Aorta (tissue), 5 donors: ENCODE measurements at places on chromosomes 4 and X.

- no peaks in the 10 kb centered on the region for H3K27me3 ChIP-seq
- no peak overlapping the region for H3K4me3 ChIP-seq
- no peak for DNase-seq
- H3K27ac ChIP-seq = no peak overlapping the region
- no peaks in the 10 kb centered on the region for H3K4me1 ChIP-seq
Measured at GRCh38 chrX:130539721-130540321, 138.0 kb downstream of the RBMX2 start.

DNA sequence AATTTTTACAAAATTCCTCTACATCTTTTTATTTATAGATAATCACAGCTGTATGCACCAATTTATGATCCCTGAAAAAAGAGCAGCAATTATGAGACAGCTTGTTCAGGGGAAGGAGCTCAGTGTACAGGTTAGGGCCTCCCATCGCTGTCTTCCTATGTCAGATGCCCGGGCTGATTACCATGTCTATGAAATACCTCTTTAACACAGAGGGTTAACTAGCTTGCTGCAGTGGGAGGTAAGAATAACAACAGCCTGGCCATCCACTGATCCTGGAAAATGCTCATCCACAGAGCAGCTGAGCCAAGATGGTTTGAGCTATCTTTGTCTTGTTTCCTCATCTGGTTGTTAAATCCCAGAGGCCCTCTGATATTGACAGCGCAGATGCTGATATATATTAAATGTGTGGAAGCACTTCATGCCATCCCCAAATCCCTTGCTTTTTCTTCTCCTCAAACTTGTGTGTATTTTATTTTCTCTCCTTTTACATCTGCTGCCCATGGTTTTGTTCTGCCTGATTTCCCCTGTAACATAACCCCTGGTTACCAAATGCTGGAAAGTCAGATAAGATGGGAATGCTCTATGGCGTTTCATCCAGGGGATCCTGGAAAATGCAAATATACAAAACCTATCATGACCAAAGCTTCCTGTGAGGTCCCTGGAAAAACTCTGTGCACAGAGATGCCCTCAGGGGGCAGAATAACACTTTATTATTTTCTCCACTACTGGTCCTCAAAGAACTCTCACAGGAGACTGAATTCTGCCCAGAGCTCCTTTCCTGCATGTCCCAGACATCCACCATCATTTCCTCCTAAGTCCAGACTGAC lies 85.8 kb upstream of the PUDP start:
- H3K27ac ChIP-seq = no peak overlapping the region
- no peak overlapping the region for H3K4me3 ChIP-seq

- H3K4me1 ChIP-seq = no peaks in the 10 kb centered on the region
- no peak for DNase-seq
- no peaks in the 10 kb centered on the region for H3K36me3 ChIP-seq
- H3K27me3 ChIP-seq = no peaks in the 10 kb centered on the region
- H3K4me3 ChIP-seq = no peak overlapping the region
Measured at GRCh38 chr4:44629280-44629866, 22.1 kb downstream of the YIPF7 start.

- no peaks in the 10 kb centered on the region for H3K4me1 ChIP-seq
- peak; percentile 80 for DNase-seq
- H3K36me3 ChIP-seq = no peaks in the 10 kb centered on the region
- H3K27ac ChIP-seq = no peak overlapping the region
Measured at GRCh38 chrX:129984111-129984958, 1.9 kb downstream of the BCORL1 start.

DNA sequence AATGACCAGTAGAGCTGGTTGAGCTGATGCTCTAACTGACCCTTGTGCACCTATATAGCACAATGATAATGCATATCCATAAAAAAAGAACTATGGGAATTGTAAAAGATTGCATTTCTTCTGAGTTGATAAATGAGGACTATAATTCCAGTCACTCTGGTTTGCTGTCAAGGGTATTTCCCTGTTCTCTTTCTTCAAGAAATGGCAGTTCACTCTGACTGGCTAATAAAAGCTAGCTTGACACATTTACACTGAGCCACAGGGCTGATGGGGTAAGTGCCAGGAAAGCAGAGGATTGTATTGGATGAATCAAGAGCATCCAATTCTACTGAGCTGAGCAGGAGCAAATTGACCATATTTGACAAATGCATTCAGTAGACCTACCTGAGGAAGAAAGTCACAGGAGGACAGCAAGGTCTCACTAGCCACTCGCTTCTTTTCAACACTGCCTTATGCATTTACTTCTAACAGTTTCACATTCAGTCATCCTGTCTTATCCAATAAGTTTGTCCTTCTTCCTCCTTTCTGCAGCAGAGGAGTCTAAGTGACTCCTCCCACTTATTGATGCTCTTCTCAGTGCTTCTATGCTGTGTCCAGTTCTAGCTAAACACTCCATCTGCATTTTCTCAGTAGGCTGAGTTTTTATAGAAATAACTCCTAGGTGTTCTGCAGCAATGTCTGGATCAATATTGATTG lies 43.0 kb downstream of the RBMX2 start:
- no peaks in the 10 kb centered on the region for H3K36me3 ChIP-seq
- H3K27ac ChIP-seq = no peak overlapping the region
- DNase-seq = no peak
- no peaks in the 10 kb centered on the region for H3K4me1 ChIP-seq
- no peaks in the 10 kb centered on the region for H3K27me3 ChIP-seq

DNA sequence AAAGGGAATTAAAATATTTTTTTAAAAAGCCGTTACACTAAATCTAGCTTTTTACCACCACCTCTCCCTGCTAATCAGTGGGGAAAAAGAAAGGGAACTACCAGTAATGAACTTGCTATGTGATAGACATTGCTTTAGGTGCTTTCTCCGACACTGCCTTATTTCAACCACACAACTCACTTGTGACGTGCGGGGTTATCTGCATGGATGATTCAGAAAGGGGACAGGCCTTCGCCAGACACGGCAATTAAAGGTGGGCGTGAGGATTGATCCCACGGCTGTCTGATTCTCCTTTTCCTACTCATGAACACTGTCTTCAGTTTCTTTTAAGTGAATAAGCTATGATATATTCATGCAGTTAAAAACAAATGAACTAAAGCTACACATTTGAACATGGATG lies 882 bp upstream of the CXCR3 start:
- H3K4me1 ChIP-seq = no peaks in the 10 kb centered on the region
- H3K27ac ChIP-seq = no peak overlapping the region
- no peak overlapping the region for H3K4me3 ChIP-seq
- no peaks in the 10 kb centered on the region for H3K36me3 ChIP-seq
- no peak for DNase-seq

GRCh38 chrX:99242001-99242400 lies 1168.1 kb downstream of the PCDH19 start:
- H3K27ac ChIP-seq = no peak overlapping the region
- H3K4me1 ChIP-seq = no peaks in the 10 kb centered on the region
- H3K36me3 ChIP-seq = no peaks in the 10 kb centered on the region

DNA sequence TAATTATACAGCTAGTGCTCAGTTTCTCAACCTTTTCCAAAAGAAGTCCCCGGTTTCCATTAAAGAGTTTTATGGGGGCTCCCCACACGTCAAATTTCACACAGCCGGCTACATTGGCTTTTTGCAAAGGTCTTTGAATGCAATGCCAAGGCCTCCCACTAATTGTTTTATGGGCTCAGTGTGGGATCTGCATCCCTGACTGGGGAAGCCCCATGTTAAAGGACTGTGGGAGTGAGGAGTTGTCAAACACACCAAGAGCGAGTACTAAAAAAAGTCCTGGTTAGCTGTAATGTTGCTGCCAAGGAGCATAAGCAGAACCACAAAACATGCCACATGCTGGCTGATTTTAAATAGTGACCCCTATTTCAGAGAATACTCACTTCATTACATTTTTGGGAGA lies 162.6 kb downstream of the BMPR1B start:
- no peaks in the 10 kb centered on the region for H3K4me1 ChIP-seq
- H3K27me3 ChIP-seq = no peaks in the 10 kb centered on the region
- H3K36me3 ChIP-seq = no peaks in the 10 kb centered on the region
- no peak overlapping the region for H3K4me3 ChIP-seq
- no peak for DNase-seq

DNA sequence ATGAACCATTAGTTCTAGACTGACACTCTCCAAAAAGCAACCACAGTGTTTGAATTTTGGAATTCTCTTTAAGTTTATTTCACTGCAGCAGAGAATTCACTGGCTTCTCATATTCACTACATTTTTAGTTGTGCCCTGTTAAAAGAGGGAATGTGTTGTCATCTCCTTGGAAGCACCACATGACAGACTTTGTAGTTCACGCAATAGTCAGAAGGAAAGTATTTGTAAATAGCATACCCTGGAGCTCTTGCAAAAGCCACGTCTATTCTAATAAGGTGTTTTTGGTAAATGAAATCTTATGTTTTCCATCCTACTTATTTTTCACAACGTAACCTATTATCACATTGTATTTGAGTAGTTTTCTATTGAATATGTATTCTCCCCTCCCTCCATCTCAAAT lies 25.8 kb downstream of the DOCK11 start:
- no peak for DNase-seq
- no peak overlapping the region for H3K4me3 ChIP-seq
- no peak overlapping the region for H3K27ac ChIP-seq
- H3K27me3 ChIP-seq = no peaks in the 10 kb centered on the region
- H3K4me1 ChIP-seq = no peaks in the 10 kb centered on the region
- H3K36me3 ChIP-seq = no peaks in the 10 kb centered on the region

DNA sequence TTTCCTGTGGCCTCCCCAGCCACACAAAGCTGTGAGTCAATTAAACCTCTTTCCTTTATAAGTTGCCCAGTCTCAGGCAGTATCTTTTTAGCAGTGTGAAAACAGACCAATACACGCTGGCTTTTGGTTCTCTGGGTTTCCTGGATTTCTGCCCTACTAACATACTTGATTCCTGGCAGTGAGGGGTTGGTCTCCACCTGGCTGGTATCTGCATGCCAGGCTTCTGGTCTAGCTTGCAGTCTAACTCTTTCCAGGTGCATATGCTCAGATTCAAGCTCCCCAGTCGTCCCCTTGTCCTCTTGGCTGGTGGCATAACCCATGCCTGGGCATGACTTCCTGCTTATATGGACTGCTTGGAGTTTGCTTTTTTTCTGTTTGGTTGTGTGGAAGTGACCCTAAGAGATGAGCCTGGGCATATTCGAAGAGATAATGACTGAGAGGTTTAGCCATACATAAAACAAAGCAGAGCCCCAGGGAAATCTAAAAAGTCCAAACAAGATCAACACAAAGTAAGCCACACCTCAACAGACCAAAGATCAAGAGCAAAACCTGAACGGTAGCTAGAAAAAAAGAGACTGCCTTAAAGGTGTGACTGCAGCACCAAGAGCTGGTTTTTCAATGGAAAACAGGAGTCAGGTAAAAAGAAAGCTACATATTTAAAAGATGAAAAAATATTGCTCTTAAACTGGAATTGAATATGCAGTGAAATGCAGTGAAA lies 102.1 kb upstream of the STS start:
- no peaks in the 10 kb centered on the region for H3K27me3 ChIP-seq
- H3K36me3 ChIP-seq = no peaks in the 10 kb centered on the region
- no peak overlapping the region for H3K4me3 ChIP-seq
- no peak for DNase-seq
- H3K27ac ChIP-seq = no peak overlapping the region

DNA sequence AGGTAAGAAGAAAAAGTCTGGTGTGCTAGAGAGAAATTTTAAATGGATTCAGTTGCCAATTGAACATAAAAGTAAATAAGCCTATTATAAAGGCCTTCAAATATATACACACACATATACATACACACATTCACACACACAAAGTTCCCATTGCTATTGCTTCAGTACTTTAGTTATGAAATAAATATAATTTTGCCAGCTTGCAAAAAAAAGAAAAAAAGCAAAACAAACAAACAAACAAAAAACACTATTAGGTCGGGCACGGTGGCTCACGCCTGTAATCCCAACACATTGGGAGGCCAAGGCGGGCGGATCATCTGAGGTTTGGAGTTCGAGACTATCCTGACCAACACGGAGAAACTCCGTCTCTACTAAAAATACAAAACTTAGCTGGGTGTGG lies 80.3 kb downstream of the SPIN4 start:
- no peaks in the 10 kb centered on the region for H3K36me3 ChIP-seq
- DNase-seq = no peak
- no peak overlapping the region for H3K27ac ChIP-seq
- no peaks in the 10 kb centered on the region for H3K27me3 ChIP-seq

DNA sequence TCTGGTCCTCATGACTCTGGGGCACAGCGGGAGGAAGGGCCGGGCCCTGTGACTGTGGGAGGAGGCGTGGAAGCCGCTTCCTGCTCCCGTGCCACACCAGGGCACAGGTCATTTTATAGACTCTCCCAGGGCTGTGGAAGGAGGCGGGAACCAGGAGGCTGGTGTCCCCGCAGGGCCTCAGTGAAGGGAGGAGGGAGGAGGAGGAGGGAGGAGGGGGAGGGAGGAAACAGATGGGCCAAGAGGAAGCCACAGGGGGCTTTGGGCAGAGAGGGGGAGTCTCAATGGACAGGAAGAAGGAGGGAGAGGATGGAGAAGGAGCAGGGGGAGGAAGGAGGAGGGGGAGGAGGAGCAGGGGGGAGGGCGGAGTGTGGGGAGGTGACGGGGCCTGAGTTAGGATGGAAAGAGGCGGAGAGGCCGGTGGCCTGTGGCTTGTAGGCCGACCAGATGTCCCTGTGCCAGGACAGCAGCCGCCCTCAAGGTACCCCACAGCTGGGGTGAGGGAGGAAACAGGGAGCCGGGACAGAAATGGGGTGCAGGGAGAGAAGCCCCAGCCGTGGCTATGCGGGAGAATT lies 6.2 kb upstream of the PLCXD1 start:
- no peaks in the 10 kb centered on the region for H3K4me1 ChIP-seq
- H3K27ac ChIP-seq = no peak overlapping the region
- DNase-seq = no peak
- H3K36me3 ChIP-seq = no peaks in the 10 kb centered on the region

DNA sequence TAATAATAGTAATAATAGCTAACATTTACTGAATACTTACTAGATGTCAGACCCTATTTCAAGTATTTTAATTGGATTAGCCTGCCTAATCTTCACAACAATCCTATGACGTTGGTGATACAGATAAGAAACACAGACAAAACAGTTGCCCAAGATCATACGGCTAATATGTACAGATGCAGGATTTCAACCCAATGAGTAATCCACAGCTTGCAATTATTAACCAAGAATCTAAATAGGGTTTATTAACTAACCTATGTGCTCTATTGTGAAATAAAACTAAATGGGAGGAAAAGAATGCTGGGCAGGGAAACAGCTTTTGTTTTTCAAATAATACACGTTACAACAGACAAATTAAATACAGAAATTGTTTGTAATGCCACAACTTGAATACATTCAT lies 23.4 kb downstream of the FBXO8 start:
- H3K27me3 ChIP-seq = no peaks in the 10 kb centered on the region
- no peaks in the 10 kb centered on the region for H3K4me1 ChIP-seq
- no peaks in the 10 kb centered on the region for H3K36me3 ChIP-seq
- H3K4me3 ChIP-seq = no peak overlapping the region
- no peak for DNase-seq
